ENCODE measurements at places on chromosomes 11 and 22. TPM values are rescaled to one million over a fixed set of nuclear protein-coding genes. Genes with fewer than 3 reads are reported as not detected.

DNA sequence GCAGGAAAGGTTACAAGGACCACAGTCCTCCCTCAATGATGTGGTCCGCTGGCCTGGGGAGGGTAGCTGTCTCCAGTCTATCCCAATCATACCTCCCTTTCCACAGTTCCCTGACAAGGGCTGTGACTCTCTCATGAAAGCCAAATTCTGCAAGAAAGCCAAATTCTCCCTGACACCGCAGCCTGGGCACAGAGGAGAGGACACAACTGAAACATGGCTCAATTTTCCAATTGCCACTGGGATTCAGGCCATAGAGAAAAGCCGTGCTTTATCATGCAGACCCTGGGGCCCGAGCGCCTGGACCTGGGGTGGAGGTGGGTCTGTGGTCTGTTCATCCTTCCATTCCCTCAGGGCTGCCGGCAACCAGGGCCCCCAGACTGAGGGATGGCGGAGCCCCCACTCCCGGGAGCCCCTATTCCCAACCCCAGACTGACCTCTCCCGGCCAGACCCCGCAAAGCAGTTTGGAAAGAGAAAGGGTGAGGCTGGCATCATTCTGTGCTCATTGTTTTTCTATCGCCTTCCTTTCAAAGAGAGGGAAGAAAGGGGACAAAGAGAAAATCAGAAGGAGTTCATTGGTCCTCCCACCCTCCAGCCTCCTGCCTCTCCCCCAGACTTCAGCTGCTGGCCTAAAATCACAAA lies 239.5 kb downstream of the BUD13 start:
- no peak for DNase-seq

- DNase-seq: no peak
These were observed 104.0 kb downstream of the MED15 start for GRCh38 chr22:20611418-20611817.

DNA sequence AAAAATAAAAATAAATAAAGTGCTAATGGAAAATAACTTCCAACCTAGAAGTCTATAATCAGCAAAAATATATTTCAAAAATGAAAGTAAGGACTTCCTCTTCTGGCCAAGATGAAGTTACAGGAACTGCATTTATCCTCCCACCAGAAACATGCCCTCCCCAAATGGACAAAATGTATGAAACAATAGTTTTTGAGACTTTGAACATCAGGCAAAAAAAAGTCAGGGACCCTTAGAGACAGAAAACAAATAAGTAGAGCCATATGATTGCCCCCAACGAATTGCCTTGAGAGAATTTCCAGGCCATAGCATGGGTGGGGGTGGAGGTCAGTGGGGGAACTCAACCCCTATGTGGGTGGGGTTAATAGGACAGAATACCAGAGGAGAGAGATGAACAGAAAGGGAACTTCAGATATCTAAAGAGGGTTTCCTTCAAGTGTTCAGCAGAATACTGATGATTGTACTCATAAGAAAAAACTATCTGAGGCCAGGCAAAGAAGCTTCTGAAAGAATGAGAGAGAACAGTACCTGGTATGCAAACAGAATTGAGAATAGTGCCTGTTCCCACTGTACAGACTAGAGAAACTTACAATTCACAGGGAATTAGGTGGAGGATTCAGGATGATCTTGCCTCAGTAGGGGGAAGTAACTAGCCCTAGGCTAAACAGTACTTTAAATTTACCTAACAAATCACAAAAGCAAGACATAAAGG lies 26.6 kb upstream of the IL10RA start:
- no peak for DNase-seq

GRCh38 chr11:46369458-46370152 lies 11.9 kb upstream of the MDK start:
- no peak for DNase-seq

Gene MUC2
- 0.39 TPM for total RNA-seq

Measured in ureter (tissue), 1 donor.